Brain microvascular endothelial cell (primary cell): ENCODE measurements at places on chromosomes 12 and 14.

DNA sequence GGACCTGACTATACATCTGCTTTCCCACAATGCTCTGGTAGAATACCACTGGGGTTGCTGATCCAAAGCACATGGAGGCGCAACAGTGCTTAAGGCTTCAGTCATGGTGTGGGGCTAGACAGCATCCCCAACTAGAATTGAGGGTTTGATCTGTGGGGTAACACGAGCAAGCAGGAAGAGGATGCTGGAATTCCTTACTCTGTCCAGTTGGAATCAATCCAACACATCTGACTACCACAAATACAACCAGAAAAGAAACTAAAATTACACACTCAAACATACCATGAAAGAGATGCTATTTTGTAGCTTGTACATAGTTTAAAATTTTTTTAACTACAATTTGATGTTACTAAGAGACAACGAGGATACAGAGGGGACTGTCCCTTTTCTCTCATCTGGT, 40.4 kb upstream of the GTF2A1 start:
- DNase-seq, result no peak

DNA sequence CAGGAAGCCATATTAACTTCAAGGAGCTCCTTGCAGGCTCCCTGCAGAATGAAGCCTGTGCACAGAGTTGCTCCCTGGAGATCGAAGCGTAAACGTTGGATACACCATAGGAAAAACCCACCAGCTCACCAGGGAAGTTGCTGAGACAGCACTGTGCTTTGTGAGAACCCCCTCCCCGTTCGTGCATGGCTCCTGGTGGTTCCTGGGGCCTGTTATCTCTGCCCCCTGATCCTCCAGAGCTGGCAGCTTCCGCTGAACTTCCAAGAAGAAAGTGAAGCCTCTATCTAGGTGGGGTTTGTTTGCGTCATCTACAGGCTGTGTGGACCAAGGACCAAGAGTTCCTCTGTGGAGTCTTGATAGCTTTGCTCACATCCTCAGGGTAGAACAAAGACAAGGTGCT, 2.4 kb upstream of the CCDC85C start:
- DNase-seq, result no peak

DNA sequence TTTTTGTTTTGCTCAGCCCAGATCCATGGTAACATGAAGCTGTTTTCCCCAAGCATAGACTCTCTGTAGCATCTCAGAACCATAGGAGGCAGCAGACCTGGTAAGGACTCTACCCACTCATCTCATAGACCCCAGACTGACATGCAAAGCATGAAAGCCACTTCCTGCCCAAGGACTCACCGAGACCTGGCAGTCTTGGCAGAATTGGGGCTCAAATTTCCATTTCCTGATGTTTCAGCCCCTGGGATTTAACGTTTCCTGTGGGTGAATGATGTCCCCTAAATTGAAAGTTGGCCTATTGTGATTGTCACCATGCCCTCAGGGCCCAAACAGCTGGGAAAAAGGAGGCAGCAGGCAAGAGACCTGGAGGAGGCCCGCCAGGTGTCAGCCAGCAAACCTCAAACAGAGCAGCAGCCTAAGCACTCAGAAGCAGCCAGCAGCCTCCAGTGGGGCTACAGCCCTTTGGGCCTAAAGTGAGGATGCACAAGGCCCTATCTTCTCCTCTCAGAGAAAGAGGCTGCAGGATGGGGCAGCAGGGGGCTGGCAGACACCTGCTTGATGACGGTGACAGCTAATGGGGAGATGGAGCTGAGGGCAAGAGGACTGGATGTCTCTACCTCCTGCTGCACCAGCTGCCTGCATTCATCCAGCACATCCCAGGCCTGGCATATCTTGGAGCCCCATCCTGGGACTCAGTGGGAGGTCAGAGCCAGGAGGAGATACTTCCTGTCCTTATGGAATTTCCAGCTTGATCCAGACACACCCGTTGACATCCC, 8.5 kb downstream of the KRT85 start:
- no peak for DNase-seq

DNA sequence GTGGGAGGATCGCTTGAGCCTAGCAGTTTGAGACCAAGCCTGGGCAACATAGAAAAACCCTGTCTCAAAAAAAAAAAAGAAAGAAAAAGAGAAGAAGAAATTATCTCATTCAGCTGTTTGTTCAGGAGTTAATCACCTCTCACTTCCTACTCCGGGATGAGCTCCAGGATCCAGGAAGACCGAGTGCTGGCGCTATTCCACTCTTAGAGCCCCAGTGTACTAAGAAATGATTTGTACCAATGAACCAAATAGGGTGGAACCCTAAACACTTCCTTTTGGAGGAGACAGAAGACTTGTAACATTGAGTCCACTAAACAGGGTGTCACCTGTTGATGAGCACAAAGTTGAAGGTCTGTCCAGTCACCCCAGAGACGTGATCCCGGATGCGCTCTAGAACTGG, 3.6 kb downstream of the ALKBH2 start:
- no peak for DNase-seq

DNA sequence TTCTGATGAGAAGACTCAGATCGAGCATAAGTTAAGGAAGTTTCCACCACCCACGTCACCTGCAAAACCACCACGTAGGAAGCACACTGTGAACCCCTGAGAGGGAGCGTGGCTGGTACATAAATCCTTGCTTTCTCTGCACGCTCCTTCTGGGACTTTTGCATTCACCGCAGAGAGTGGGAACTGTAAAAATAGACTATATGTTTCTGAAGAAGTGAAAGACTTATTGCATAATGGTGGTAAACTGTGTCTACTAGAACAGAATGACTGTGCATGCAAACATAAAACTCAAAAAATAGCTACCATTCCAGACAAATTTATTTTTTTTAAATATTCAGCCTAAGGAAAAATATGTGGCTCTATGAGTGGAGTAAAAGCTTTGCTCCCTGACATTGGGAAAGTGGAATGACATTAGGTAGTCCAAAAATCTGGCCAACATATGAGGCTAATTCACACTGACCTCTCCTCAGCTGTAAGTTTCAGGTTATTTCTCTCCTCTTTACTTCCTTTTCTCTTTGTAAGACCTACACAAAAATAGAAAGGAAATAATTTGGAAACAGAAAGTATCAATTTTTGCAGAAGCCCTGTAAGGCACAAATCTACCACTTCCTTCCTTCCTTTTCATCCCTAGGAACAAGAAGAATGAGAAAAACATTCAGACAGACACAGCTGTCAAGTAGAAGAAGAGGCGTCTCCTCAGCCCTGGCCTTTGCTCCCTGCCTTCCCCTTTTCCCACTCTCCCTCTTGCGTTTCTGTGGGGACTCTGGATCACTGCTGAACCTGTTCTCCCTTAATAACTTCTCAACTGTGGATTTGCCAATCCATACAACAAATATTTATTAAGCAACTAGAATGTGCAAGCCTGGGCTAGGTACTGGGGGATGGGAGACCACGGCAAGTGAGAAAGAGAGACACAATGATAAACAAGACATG, 264.3 kb upstream of the FOXN3 start:
- no peak for DNase-seq

GRCh38 chr14:67199016-67199415, 9.8 kb downstream of the GARIN2 start:
- DNase-seq, result no peak

GRCh38 chr12:1933342-1934051, 15.0 kb upstream of the CACNA2D4 start:
- no peak for DNase-seq

DNA sequence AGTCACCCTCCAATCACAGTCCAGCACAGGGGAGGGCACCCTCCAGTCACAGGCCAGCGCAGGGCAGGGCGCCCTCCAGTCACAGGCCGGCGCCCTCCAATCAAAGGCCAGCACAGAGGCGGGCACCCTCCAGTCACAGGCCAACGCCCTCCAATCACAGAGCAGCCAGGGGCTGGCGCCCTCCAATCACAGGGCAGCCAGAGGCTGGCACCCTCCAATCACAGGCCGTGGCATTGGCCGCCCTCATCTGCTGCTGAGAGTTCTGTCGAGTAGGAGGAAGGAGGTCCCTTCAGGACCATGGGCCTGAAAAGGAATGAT, 26.6 kb downstream of the DDX51 start:
- DNase-seq, result no peak

DNA sequence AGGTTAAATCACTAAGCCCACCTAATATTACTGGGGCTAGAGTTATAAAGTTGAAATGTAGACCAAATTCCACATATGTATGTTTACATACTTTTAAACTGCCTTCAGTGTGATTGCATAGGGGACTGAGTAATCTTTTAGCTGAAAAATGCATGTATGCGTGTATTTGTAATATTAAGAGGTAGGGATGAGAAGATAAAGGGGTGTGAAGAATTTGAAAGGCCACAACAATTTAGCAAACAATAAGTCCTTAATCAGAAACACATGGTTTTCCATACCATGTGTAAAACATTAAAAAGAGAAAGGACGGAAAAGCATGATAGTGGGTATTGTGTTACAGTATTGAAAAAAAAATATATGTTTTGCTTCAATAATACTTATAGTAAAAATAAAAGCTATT, 919.9 kb upstream of the FLRT2 start:
- DNase-seq, result no peak

GRCh38 chr12:96590970-96591369, 101.6 kb downstream of the CFAP54 start:
- no peak for DNase-seq

GRCh38 chr12:105355752-105356151, 25.3 kb downstream of the C12orf75 start:
- DNase-seq, result peak; percentile 21

GRCh38 chr14:51333299-51333698, 93.3 kb downstream of the TMX1 start:
- no peak for DNase-seq

GRCh38 chr12:113875691-113876090, 90.4 kb downstream of the RBM19 start:
- DNase-seq, result peak; percentile 49

DNA sequence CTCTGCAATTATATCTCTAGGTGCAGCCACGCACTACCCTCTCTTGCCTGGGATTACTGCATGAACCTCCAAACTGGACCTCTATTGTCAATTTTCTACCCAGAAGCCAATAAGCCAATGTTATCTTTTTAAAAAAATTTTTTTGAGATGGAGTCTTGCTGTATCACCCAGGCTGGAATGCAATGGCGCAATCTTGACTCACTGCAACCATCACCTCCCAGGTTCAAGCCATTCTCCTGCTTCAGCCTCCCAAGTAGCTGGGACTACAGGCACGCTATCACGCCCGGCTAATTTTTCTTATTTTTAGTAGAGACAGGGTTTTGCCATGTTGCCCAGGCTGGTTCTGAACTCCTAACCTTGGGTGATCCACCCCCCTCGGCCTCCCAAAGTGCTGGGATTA, 11.2 kb upstream of the PXN start:
- peak; percentile 72 for DNase-seq

DNA sequence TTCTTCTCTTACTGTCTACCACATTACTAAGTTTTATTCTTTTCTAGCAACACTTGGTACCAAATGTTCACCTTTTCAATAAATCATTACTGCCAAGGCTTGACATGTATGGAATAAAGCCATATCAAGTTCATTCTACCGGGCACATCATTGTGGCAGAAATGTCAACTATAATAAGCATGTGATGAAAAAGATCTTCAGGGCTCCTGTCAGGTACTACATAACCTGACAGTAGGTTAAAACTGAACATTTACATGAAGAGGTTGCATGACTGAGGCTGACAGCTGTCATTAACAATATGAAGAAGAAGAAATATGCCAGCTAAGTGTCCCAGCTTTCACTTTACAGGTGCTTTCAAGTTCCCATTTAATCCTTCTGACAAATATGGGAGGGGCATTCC, 178.9 kb downstream of the KCNH5 start:
- DNase-seq, result no peak

DNA sequence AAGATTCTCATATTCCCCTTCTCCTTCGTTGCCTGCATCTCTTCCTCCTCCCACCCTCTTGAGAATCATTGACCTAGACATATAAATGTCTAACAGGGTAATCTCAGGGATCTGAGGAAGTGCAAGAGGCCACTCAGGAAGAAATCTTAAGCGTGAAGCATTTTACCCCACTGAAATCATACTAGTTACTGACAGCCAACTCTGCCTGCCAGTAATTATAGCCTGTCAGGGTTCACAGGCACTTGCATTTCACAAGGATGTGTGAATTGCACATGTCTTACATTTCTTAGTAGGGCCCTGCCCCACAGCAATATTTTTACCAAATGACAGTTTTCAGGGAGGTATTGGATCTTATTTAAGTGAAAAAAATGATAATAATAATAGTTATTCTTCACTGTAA, 127.2 kb downstream of the SLC15A5 start:
- DNase-seq, result no peak

DNA sequence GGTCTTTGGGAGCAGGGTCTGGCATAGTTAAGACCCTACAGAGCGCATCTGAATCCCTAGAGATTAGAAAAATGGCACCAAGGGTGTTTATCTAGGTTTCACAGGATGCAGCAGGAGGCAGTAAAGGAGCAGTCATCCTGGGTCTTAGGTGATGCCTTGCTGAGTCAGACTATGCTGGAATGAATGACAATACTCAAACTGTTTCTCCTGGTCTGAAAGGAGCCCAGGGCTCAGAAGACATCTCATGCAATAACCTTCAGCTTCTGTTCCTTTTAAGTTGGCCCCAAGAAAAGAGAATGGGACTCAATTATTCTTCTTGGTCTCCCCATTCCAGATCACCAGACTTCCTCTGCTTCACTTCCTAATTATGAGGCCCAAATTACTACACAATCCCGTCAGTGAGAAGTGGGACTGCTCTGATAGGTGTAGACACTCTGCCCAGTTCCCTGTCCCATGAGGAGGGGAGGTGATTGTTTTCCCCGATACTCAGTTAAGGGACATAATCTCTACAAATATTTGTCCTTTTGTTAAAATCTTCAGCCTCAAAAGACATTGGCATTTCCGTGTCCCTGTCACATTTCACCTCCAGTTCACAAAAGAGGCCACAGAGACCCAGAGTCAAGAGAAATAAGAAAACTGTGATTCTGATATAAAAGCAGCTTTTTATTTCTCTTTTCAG, 14.8 kb upstream of the APOF start:
- peak; percentile 16 for DNase-seq

- no peak for DNase-seq
Measured at GRCh38 chr12:9363145-9363544, 154.9 kb upstream of the PZP start.

DNA sequence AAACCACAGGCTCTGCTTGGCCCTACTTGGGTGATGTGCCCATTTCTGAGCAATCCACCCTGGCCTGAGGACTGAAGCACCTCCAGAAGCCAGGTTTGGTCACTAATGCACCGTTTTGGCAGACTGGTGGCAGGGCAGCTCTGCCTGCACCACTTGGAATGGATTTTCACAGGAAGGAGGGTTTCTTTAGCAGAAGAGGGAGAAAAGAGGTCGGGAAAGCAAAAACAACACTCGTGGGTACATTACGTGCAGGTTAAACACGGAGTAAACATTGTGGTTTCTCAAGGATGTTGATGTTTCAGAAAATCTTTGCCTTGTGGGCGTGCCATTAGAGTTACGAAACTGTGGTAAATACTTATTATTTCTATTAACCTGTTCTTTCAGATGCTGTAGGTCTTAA, 70.8 kb downstream of the KCNA5 start:
- no peak for DNase-seq
